ENCODE measurements at places on chromosomes 2 and 18. TPM values are rescaled to one million over a fixed set of nuclear protein-coding genes. Genes with fewer than 3 reads are reported as not detected.

- no peak for DNase-seq
Measured at GRCh38 chr2:209472871-209473270, 49.0 kb downstream of the MAP2 start.

DNA sequence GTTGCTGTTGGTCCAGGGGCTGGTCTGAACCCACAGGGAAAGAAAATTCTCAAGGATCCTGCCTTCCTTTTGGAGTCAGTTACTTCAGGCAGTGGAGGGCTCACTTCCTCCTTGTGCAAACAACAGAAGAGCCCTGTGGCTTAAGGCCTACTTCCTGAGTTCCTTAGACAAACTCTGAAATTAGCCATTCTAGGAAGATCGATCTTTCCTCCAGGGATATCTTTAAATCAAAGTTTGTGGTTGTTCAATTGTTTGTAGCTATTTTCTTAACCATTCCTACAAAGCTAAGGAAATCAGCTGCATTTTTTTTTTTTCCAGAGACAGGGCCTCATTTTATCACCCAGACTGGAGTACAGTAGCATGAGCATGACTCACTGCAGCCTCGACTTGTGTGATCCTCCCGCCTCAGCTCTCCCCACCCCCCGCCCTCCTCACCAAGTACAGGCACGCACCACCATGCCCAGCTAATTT lies 156.0 kb downstream of the TANC1 start:
- DNase-seq = no peak

DNA sequence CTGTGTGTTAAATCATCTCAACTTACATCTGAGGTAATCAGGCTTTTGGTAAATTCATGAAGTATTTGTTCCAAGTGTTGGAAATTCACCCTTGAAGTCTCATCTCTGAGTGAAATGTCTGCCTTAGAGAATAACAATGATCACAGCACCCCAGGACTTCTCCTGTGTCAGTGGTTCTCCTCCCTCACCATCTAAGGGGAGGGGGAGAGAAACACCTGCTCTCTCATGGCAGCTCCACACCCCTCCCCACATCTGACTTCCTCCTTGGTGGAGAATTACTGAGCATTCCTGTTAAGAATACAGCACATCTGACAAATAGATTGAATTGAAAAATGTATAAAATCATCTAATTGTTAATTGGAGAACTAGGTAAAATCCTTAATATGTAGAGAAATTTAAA lies 532.1 kb downstream of the RNF144A start:
- DNase-seq = no peak

DNA sequence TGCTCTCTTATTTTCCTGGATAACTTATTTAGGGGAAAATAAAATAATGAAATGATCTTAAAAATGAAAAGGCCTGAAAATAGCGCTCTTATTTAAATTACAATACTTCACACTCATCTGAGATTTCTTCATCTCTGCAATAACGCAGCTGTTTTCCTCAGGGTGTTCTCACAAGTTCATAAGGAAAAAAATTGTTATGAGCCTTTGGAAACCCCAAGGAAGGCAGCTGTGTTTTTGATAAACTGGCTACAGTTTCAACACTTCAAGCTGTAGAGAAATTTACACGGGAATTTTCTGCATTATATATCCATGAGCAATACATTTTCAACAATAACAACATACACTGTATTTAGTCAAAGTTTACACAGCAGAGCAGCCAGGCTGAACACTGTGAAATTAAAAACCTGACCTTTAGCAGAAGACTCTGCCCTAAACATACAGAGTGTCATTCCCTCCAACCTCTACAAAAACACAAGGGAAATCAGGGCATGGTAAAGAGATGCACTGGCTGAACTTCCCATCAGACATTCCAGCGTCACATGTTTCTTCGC lies 959.6 kb downstream of the SLC4A3 start:
- DNase-seq = no peak

- DNase-seq = no peak
Measured at GRCh38 chr2:16429002-16429401, 236.6 kb downstream of the CYRIA start.

- no peak for DNase-seq
Measured at GRCh38 chr2:190587106-190587505, 52.6 kb upstream of the NEMP2 start.

DNA sequence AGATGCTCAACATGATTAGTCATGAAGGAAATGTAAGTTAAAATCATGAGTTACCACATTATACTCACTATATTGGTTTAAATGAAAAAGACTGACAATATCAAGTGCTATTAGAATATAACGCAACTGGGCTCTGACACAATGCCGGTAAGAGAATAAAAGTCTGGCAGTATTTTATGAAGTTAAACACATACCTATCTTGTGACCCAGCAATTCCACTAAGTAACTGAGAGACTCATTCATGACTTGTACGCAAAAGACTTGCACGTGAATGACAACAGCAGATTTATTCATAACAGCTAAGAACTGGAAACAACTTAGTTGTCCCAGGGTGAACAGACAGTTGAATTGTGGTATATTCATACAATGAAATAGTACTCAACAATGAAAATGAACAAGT lies 342.1 kb downstream of the SLC4A3 start:
- DNase-seq = no peak

GRCh38 chr2:240346753-240347372 lies 88.6 kb upstream of the GPC1 start:
- DNase-seq = no peak

- no peak for DNase-seq
Measured at GRCh38 chr2:170736628-170737027, 21.5 kb downstream of the SP5 start.

DNA sequence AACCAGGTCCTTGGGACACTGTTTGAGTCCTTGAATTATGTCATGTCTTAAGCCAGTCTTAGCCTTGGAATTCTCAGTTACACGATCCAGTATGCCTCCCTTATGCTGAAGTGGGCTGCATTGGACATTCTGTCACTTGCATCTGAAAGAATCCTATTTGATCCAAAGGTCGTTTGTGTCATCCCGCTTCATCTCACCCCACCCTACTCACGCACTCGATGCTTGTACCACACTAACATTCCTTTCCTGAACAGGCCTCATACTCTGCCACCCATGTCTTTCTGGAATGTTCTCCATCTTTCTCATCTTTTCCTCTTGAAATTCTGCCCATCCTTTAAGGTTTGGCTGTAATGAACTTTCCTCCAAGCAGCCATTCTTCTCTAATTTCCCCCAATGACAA lies 27.9 kb upstream of the ZFP36L2 start:
- DNase-seq = no peak

DNA sequence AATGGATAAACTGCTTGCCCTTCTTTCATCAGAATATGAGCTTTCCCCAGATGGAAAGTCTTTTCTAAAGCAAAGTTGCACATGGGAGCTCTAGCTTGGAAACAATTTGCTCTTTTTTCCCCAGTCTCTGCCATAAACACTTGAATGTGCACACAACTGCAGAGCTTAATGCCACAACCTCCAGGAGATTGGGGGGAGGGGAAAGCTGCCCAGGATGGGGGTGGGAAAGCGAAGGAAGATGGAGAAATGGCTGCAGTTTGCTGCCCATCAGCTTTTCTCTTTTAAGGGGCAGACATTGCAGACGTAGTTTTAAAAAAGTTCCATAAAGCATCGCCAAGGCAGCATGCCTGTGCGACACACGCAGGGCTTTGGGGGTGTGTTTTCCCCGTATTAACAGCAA lies 1.5 kb downstream of the ACKR3 start:
- no peak for DNase-seq

DNA sequence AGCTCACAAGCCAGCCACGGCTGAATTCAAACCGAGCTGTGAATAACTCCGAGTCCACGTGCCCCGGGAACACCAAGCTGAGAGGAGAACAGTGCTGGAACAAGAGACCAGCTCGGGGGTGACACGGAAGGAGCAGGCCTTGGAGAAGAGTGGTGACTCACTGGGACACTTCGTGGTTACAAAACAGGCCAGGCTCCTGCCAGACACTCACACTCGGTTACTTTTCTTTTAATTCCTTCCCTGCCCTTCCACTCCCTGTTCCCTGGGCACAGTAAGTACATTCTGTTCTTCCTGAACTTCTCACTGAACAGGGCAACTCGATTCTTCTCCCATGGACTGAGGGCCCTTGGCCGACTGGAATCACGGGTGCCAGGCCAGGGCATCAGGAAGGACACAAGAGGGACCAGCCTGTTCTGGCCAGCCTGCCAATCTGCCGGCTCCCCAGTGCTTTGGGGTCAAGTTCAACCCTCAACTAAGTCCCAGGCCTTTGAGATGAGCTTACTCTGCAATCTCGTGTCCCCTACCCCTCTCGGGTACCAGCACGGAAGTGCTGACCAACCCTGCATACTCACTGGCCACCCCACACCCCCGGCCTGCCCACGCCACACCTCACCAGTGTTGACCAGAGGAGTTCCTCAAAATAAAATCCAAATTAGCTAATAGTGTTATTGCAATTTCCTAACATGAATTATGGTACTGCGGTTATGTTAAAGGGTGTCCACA lies 87.5 kb downstream of the TFCP2L1 start:
- DNase-seq = no peak

- DNase-seq = no peak
Measured at GRCh38 chr18:45654677-45655076, 39.4 kb downstream of the SLC14A2 start.

- no peak for DNase-seq
Measured at GRCh38 chr2:99140860-99141109, 722 bp upstream of the C2orf15 start.

Gene ONECUT2
- not detected for polyA plus RNA-seq

Gene NLRC4
- 1.2 TPM for polyA plus RNA-seq

Gene TNFAIP6
- polyA plus RNA-seq = 0.25 TPM
